ENCODE measurements at places on chromosomes 2 and 18.

- no peak for DNase-seq
These were observed 132.4 kb downstream of the COPS8 start for GRCh38 chr2:237217995-237218616.

DNA sequence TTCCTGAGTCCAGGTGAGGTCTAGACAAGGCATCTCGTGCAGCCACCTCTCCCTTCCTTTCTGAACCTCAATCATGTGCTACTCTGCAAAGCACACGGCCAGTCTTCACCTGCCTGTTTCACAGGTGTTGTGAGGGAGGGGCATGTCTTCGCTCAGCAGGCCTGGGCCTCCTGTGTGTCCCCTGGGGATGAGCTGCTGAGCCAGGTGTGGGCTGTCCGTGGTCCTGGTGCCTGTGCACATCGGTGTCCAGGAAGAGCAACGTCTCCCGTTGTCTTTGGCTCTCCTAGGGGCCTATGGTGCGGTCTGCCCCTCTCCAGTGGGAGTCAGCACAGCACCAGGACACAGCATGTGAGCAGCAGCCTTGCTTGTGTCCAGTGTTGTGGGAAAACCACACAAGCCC is 16.7 kb downstream of the ARHGEF4 start:
- DNase-seq = no peak

- no peak for DNase-seq
These were observed 638 bp downstream of the RPS7 start for GRCh38 chr2:3575534-3576262.

DNA sequence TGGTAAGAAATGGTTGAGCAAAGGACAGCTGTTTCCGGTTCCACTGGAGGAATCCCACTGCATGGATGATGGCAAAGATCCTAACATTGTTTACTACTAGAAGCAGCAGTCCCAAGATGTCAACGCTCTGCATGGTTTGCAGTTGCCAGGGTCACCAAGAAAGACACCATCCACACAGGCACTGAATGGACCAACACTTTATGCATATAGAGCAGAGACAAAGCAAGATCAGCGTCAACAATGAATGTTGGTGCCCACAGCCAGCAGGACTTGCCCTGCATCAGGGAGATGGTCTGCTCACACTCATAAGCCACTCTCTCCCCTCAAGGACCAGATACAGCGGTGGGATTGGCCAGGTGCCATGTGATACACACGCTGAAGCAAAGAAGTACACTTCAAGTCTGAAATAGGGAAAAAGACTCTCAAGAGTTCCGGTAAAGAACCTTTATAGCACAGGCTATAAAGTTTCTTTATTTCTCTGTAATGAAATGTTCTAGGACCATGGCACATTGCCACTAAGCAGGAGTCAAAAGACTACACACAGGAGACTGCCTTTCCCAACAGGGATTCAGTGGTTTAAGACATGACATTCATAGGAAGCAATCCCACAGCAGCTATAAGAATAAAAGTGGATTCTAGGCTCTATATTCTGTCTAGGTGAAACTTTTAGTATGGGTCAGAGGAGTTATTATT is 133.2 kb upstream of the EPHA4 start:
- no peak for DNase-seq

- no peak for DNase-seq
These were observed 55.0 kb upstream of the ITGA6 start for GRCh38 chr2:172372436-172372835.

DNA sequence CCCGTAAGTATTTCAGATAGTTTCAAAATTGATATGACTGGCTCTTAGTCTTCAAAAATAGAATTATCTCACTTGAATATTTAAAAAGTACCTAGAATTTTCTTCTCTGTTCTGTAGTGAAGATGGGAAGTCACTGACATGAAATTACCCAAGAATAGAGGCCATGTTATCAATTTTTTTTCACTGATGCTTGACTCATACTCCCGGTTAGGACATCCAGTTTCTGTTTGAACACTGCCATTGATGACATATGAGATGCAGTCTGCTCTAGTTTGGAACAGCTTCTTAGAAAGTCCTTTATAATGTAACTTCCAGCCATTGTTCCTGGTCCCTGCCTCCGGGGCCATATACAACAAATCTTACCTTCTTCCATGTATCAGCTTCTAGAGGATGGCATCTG is 26.0 kb downstream of the MAP3K20 start:
- DNase-seq = no peak

DNA sequence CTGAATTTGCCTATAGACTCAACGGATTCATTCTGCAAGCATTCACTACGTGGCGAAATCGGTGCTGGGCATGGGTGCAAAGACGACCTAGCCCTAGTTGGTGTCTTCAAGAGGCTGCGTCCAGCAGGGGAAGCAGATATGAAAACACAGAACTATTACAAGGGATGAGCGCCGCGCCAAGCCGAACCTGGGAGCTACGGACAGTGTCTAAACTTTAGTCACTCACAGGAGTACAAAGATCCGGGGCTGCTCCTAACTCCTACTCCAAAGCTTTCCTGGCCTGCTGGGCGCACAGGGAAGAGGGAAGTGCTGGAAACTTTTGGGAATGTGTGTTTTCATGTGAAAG is 732 bp upstream of the ANXA4 start:
- peak; percentile 68 for DNase-seq

DNA sequence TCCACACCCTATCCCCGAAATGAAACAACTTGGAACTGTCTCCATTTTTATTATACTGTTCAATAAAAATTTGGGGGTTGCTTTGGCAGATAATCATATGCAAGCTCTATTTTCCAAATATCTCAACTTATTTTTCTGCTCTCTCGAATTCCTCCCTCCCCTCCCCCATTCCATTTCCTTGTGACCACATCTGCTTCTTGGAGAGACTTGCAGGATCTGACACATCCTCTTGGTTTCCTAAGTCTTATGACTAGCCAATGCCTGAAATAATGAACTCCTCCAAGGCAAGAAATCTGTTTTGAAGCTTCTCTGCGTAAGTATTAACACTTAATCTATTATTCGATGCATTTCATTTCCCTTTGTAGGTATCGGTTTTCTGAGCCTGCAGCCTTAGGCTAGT is 16.1 kb downstream of the TGIF1 start:
- no peak for DNase-seq

DNA sequence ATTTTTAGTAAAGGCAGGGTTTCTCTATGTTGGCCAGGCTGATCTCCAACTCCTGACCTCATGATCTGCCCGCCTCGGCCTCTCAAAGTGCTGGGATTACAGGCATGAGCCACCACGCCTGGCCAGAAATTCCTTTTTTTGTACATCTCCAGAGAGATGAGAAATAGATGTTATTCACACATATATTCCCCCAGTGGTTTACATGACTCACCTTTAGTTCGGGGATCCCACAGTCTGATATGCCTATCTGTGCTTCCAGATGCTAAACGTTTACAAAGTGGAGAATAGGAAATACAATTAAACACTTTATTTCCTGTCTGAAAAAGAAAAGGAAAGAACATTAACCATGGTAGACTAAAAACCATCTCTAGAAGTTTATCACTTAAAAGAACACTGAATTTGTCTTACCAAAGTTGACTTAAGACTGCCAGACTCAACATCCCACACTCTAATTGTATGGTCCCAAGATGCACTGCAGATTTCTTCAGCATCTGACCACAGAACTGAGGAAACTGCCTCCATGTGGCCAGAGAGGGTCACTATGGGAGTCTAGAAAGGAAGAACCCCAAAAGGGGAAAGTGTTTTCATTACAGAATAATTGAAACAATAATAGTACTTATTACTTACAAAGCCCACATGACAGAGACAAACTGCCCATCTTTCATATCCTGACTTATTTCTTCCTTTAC is 12.6 kb upstream of the ICA1L start:
- DNase-seq = no peak

DNA sequence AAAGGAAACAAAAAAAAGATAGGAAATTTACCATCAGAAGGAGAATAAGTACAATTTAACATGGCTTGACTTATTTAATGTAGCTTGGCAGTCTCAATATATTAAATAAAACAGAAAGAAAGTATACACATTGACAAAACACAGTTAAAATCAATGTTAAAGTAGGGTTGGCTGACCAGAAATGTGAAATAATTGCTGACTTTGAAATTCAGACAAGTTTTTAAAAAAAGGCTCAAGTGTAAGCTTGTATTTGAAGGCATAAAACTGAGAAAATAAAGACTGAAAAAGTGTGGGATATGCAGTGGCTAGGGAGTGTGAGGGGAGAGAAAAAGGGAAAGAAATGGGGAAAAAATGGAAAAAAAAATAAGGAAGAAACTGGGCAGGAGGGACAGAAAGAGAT is 665.8 kb downstream of the LRP1B start:
- DNase-seq = no peak

DNA sequence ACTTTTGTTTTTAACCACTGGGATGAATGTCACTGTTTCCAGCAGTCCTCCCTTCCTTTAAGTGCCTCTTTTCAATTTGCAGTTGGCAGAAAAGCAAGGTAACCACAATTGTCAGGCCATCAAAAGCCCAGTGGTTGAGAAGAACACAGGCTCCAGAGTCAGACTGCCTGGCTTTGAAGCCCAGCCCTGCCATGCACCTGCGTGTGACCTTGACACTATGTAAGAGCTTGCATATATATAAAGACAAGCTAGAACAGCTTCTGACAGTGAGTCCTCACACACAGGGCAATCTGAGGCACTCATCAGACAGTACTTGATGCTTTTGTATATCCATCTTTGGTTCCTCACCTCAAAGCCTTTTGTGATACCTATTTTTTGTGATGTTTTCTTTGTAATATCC is 11.0 kb downstream of the CCBE1 start:
- DNase-seq = no peak

DNA sequence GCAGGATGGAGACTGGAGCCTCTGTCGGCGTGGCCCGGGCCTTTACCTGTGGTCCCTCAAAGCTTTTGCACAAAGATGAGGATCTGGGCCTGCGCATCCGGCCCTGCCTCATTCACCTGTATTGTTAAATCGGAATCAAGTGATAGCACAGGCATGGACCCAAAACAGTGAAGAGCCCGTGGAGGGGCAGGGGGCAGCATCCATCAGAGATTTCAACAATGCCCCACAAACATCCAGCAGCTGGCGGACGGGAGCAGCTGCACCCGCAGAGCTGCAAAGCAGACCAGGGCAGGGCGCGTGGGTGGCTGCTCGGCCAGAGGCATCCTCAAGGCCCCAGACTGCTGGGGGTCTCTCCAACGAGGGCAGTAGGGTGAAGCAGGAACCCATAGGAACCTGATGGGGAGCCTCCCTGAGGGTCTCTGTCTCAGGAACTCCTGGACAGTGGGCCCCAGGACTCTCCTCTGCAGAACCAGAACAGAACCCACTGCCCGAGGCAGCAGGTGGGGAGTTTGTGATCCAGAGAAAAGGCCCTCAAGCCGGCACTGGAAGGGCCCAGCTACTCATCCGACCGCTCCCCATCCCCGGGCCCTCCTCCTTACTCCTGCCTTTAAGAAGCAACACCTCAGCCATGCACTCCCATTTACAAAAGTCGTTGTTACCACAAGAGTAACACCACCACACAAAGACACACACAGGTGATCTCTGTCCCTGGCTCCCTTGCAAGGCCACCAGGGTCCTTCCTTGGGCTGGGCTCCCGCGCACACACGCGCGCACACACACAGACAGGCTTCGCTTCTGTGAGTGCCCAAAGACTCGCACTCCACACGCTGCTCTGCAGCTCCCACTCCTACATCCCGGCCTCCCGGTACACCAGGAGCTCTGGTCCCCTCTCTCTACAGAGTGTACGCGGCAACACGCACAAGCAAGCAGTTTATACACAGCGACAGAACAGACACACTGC is 28.8 kb downstream of the HDAC4 start:
- no peak for DNase-seq

GRCh38 chr2:8987410-8987809 is 16.1 kb downstream of the MBOAT2 start:
- DNase-seq = no peak

DNA sequence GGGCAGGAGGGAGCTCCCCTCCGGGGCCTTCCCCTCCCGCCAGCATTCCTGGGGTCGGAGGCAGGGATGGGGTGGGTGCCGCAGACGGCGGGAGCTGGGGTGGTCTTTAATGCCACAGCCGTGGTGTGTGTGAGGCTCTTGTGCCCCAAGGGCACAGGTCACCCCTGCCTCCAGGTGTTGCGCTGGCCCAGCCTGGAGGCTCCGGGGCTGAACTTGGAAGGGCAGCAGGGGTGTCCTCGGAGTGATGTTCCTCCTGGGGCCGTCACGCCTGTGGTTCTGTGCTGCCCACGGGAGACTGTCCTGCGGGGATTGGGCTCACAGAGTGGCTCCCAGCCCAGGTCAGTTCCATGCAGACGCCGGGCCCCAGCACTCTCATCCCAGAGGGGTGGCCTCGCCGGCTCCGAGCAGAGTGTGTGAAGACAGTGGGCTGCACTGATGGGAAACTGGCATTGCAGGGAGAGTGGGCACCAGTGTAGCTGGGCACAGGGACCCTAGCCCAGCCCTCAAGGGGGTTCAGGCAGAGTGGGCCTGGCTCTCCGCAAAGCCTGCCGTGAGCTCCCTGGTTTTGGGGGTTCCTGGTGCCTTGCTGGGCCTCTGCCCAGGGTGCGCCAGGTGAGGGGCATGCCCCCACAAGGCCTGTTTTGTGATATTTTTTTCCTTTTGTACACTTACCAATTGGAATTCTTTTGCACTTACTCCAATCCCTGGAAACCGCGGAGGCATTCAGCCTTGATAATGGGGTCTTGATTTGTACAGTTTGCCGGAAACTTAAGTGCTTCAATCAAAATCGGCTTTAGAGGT is 56.7 kb downstream of the NFATC1 start:
- DNase-seq = no peak

GRCh38 chr2:1847846-1848598 is 103.7 kb upstream of the PXDN start:
- no peak for DNase-seq

GRCh38 chr18:7857562-7857961 is 290.4 kb downstream of the PTPRM start:
- no peak for DNase-seq

- DNase-seq = no peak
These were observed 24.4 kb downstream of the RBMS1 start for GRCh38 chr2:160469164-160469563.

- no peak for DNase-seq
These were observed 6.7 kb downstream of the GBX2 start for GRCh38 chr2:236161531-236161930.

DNA sequence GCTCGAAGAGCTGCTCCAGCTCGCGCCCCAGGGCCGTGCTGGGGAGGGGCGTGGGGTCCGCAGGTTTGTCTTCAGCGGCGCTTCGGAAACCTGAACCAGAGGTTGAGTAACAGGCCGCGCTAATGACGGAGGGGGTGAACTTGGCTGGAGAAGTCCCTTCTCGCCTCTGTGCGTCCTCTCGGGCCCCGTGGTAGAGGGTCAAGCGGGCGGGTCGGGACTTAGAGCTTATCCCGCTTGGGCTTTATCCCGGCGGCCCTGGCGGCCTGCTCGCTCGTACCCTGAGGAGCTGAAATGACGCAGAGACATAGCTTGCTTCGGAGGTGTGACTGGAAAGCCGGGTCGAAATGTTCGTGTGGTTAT is 479 bp downstream of the RNMT start:
- DNase-seq = no peak

- no peak for DNase-seq
These were observed 40.0 kb upstream of the BMP10 start for GRCh38 chr2:68911246-68911645.

GRCh38 chr2:119897736-119898395 is 115.0 kb upstream of the EPB41L5 start:
- no peak for DNase-seq

- DNase-seq = no peak
These were observed 55.9 kb upstream of the RPE start for GRCh38 chr2:209946539-209946938.

Data from GF-D8 (cell line).